ENCODE measurements at places on chromosomes 6 and 20. TPM values are rescaled to one million over a fixed set of nuclear protein-coding genes. Genes with fewer than 3 reads are reported as not detected.

DNA sequence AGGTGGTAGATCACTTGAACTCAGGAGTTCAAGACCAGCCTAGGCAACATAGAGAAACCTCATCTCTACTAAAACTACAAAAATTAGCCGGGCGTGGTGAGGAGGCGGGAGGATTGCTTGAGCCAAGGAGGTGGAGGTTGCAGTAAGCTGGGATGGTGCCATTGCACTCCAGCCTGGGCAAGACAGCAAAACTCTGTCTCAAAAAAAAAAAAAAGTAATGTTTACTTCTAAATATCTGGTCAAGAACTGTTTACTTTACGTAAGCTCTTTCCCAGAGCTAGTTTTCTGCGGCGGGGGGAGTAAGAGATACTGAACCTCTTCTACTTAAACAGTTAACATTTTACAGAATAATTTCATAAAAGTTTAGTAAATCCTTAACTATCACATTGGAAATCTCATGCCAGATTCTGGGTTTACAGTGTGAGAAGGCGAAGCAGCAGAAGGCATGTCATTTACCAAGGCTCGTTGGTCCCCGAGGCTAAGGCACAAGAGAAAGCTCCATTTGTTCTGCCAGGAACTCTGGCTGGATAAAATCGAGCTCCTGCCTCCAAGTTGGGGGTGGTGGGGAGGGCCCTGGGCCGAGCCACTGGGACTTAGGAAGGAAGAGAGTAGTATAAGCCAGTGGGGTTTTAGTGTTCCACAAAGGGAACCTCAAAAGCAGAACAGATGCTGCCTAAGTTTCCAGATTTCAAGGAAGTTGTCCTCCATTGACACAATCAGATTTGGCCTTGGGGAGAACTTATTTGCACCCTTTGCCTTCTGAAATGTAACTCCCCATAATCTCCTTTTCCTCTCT is 41.7 kb downstream of the ARFGEF2 start:
- no peak for DNase-seq

- DNase-seq: no peak
These were observed 810.2 kb downstream of the MAFB start for GRCh38 chr20:39878809-39879208.

DNA sequence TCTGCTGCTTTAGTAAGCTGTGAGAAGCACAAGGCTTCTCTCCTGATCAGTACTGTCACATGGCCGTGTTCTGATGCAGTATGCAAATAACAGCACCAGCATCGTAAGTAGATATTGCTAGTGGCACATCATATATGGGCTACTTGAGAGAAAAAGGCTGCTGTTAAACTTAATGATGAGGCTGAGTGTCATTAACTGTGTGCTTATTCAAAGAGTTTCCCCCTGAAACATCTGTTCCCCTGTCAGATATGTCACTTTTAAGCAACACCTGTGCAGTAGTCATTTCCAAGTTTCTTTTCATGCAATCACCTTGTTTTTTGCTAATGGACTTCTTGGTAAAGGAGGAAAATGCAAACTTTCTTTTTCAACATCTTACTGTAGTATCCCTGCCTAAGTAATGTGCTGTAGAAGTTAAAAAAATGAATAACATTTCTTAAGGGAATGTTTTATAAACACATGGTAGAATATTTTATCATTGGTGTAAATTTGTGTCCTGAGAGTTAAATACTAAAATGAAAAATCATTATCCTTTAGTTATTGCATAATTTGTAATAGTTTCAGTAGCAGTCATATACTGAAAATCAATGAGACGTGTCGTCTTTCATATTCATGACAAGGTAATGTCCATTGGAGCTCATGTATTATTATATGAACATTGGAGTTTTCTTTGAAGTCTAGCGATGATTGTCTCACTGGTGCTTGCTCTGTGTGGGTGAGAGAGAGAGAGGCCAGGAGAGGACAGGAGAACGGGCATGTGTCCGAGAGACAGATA is 366.3 kb downstream of the CDKAL1 start:
- DNase-seq: no peak

DNA sequence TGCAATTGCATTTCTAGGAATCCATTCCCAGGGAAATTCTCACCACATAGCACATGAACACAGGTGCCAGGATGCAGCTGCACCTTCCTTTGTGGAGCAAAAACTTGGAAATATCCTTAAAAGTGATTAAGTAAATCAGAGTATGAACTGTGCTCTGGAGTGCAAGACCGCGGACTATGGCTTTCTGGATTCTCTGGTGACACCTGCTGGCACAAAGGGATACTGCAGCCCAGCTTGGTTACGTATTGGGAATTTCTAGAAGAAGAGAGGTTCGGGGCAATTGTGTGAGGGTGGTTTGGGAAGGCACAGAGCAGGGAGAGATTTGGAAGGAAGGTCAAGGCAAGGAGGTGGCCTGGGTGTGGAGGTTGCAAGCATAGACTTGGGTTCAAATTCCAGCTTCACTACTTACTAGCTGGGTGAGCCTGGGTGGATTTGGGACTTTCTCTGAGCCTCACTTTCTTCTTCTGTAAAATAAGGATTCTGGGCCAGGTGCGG is 15.9 kb upstream of the PEDS1 start:
- peak; percentile 60 for DNase-seq

GRCh38 chr6:113018351-113019151 is 671.4 kb downstream of the RFPL4B start:
- DNase-seq: no peak

DNA sequence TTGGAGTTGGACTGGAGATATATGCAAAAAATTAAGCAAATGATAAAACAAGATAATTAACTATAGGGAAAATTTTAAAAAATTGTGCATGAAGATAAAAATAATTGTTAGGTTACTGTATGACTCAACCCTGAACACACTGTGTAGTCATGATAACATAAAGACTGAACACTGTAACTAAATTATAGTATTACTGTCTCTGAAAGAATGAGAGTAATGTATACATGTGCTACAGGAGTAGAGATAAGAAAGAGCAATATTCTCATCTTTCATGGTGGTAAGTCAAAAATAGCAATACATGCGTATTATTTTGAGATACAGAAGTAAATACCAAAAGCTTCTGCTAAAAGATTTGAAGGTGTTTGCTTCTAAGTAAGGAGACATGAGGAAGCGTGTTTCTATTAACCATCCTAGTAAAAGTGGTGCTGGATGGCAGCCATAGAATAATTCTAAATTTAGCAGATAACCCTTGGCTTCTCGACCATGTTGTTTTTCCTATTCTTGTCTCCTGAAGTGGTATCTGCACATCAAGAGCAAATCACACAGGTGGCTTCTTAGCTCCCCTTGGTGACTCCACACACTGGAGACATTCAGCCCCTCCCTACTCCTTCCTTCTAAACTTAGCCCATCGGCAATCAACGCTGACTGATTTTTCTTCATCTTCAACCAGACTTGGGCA is 390.6 kb upstream of the PLCB4 start:
- DNase-seq: no peak

- DNase-seq: no peak
These were observed 11.9 kb downstream of the SLX4IP start for GRCh38 chr20:10447028-10447427.

DNA sequence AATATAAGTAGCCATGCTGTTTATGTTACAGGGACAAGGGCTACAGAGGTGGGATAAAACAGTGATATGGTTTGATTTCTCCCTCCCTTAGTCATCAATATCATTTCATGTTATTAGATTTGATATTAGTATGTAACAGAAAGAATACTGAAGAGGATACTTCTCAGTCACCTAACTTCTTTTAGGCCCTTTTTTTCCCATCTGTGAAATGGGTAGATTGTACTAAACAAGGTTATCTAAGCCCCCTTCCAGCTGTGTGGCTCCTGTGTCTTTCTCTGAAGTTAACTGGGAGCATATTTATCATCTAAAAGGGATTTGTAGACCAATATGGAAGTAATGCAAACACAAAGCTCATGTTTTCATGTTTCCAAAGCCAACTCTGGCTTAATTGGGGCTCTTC is 7.7 kb downstream of the NOX3 start:
- no peak for DNase-seq

The FKBP5 gene
- 6.9 TPM for total RNA-seq

The PTK6 gene
- total RNA-seq: 0.29 TPM

The SLC44A4 gene
- 17.5 TPM for total RNA-seq

The RNF5 gene
- total RNA-seq: 92.2 TPM

GRCh38 chr20:43689165-43689564 is 22.3 kb downstream of the MYBL2 start:
- no peak for DNase-seq

The DUSP15 gene
- total RNA-seq: 13.2 TPM

The SUMO4 gene
- total RNA-seq: 3.6 TPM

The SLC17A4 gene
- total RNA-seq: 3.6 TPM

- DNase-seq: no peak
These were observed 2.6 kb downstream of the GJA1 start for GRCh38 chr6:121437851-121438651.

GRCh38 chr6:147067184-147067583 is 137.0 kb upstream of the STXBP5 start:
- DNase-seq: no peak

DNA sequence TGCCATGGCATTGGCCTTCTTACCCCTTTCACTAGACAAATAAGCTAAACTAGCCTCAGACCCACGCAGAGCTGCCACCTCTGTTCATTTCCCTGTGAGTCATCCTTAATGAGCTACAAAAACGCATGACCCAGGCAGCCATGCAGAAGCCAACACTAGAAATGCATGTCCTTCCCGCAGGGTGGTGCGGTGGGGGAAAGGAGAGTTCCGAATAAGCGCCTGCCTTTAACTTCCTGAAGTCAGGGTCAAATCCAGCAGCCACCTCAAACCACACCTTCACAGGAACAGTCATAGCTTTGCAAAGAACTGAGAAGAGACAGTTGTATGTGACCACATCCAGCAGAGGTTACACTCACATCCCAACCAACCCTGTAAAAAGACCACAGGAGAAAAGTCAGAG is 40.4 kb downstream of the IRF4 start:
- DNase-seq: no peak

The CALHM5 gene
- 0.09 TPM for total RNA-seq

All from progenitor cell of endocrine pancreas (in vitro differentiated cells).